ENCODE measurements at places on chromosomes 13 and 19.

GRCh38 chr19:8088752-8089663 is 36.4 kb downstream of the CCL25 start:
- DNase-seq = no peak

- DNase-seq = no peak
Measured at GRCh38 chr13:113539822-113540221, 44.7 kb upstream of the TFDP1 start.

DNA sequence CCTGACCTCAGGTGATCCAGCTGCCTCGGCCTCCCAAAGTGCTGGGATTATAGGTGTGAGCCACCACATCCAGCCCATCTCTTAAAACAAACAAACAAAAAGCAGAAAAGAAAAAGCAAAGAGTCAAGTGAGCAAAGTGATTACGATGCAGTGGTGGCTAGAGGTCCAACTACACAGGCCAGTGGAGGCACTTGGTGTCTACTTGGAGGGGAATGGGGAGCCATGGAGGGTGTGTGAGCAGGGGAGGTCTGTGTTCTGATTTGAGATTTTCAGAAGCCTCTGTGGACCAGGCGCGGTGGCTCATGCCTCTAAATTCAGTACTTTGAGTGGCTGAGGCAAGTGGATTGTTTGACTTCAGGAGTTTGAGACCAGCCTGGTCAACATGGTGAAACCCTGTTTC is 6.6 kb downstream of the COLGALT1 start:
- no peak for DNase-seq

- DNase-seq = no peak
Measured at GRCh38 chr13:50726164-50726563, 117.3 kb downstream of the DLEU7 start.

GRCh38 chr19:47107953-47108746 is 5.4 kb downstream of the ZC3H4 start:
- no peak for DNase-seq

DNA sequence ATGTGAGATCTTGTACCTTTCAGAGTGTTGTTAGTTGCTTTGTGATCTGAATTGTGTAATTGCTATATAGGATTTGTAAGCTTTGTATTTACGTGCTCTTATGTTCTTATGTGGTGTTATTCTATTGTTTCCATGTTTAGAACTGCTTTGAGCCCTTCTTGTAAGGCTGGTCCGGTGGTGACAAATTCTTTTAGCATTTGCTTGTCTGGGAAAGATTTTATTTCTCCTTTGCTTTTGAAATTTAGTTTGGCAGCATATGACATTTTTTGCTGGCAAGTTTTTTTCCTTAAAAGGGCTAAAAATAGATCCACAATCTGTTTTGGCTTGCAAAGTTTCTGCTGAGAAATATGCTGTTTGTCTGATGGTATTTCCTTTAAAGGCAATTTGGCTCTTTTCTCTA is 1089.2 kb upstream of the PCDH9 start:
- no peak for DNase-seq

DNA sequence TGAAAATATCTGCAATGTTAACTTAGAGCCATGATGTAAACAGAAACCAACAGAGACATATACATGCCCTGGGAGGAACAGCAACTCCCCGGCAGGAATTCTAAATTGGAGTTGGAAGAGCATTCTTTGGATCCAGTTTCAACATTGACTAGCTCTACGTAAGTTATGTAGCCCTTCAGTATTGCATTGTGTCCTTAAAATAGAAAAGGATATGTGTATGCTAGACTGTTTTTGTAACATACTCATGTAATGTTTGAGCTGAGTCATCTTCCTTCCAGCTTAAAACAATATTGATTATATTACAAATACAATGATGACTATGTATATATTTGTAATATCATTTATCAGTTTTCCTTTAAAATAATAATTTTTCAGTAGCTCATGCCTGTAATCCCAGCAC is 1422.2 kb upstream of the PCDH20 start:
- DNase-seq = no peak

- peak; percentile 39 for DNase-seq
Measured at GRCh38 chr13:58655086-58655485, 1023.5 kb downstream of the PCDH17 start.
